ENCODE measurements at places on chromosomes 1 and 21. TPM values are rescaled to one million over a fixed set of nuclear protein-coding genes. Genes with fewer than 3 reads are reported as not detected.
A peak's percentile ranks its signal among the peaks of the same experiment; 100 is the strongest.

DNA sequence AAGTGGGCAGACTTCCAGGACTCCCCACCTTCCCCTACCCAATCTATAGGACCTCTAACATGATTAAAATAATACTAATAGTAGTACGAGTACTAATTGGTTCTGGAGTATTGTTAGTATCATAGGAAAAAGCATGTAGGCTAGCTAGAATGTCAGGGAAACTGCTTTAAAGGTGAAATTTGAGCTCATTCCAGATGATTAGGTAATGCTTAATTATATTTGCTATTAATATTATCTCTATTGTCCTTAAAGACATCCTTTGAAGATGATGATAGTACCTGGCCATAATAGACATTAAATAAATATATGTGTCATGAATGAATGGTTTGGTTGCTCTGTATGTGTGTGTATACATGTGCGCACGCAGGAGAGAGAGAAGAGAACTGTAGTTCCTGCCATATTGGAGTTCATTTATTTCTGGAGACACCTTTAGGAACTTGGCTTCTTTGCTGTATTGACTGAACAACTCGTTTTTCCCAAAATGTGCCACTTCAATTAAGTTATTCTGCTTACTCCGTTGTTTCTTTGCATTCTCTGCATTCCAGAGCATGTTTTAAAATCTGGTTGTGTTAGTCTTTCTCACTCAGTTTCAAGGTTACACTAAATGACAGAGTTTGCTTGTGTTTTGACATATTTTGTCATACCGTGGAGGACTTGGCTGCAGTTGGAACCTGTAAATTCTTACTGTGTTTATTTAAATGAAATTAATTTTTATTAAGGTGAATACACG is 117.1 kb downstream of the OSBPL9 start:
- H3K27me3 ChIP-seq: no peaks in the 10 kb centered on the region
- peaks cover 66% of the 10 kb centered on the region for H3K4me1 ChIP-seq
- no peaks in the 10 kb centered on the region for H3K36me3 ChIP-seq
- no peak overlapping the region for H3K4me3 ChIP-seq
- peak overlapping the region; percentile 67 for H3K27ac ChIP-seq

DNA sequence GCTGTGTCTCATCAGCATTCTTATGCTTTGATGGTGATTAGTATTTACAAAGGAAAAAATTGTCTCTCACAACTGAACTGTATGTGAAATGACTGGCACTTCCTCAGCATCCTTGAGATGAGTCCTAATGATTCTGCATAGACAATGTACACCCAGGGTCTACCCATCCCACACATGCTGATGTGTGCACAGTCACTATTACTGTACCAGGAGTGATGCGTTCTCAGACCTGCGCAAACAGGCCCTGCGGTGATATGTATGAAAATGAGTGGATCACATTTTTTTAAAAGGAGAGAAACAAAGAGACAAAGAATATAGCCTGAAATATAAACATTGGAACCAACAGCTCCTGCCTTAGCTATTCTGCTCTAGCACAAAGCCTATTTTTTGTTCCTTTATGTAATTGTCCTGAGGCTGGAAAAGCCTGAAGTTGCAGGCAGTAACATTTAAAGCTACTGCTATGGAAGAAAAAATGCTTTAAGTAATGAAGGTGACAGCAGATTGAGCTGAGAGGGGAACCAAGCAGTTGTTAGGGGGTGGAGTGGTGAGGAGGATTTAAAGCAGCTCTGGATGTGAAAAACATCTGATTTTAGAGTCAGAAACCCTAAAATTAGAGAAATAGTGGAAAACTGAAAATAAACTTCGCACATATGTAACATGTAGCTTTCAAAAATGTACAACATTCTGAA is 5.5 kb downstream of the RCAN1 start:
- H3K27ac ChIP-seq: peak overlapping the region; percentile 15
- no peak for DNase-seq
- no peak overlapping the region for H3K4me3 ChIP-seq
- H3K4me1 ChIP-seq: peaks cover 20% of the 10 kb centered on the region
- H3K36me3 ChIP-seq: no peaks in the 10 kb centered on the region

DNA sequence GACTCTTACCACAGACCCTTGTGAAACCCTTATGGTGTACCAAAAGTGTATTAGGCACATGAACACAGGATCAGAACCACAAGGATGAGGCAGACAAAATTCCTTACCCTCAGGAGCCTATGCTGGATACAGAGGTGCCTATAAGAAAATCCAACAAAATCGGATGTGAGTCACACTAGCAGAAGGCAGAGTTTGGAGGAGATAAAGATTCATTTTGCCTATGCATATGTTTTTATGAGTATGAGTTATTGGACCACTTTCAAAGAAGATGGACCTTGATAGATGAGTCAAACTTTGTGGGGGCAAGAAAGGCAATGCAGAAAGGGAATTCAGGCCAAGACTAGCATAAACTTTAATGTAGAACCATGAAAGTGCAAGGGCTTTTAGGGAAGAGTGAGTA is 17.0 kb downstream of the CAMK1G start:
- H3K27ac ChIP-seq: no peak overlapping the region
- no peak for DNase-seq
- H3K4me3 ChIP-seq: no peak overlapping the region
- H3K36me3 ChIP-seq: no peaks in the 10 kb centered on the region

The SLC35F3 gene
- 0.98 TPM for total RNA-seq

DNA sequence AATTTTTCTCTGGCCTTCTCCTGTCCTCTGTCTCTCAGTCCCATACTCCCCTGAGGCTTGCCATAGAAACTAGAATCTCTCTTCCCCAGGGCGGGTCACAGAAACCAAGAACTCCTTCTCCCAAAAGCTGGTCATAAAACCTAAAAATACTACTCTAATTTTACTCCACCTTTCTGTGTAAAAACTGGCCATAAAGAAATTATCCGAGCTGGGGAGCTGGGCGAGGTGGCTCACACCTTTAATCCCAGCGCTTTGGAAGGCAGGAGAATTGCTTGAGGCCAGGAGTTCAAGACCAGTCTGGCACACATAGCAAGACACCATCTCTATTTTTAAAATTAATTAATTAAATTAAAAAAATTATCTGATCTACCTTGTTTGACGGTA is 3.0 kb downstream of the ALG14 start:
- no peaks in the 10 kb centered on the region for H3K27me3 ChIP-seq
- no peak for DNase-seq
- H3K36me3 ChIP-seq: no peaks in the 10 kb centered on the region
- peaks cover 7% of the 10 kb centered on the region for H3K4me1 ChIP-seq
- H3K27ac ChIP-seq: no peak overlapping the region

The DNAJC28 gene
- 1.8 TPM for total RNA-seq

The FHAD1 gene
- 0.53 TPM for total RNA-seq

DNA sequence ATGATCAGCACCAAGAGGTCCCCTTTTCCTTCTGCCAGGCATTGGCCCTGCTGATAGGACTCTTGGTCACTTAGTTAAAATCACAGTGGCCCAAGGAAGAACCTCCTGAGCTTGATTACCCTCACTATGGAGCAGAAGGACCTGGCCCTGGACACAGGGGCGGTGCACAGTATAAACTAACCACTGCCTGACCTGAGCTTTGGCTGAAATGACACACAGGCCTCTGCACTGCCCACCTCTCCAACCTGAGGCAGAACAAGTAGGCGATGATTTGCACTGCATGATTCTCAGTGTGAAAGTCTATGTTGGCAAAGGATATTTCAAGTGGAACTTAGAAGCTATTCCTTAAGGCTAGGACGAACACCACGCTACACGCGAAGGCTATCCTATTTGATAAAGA is 48.5 kb downstream of the CAPN2 start:
- H3K27ac ChIP-seq: no peak overlapping the region
- peaks cover 6% of the 10 kb centered on the region for H3K4me1 ChIP-seq
- no peak for DNase-seq
- H3K27me3 ChIP-seq: no peaks in the 10 kb centered on the region
- no peak overlapping the region for H3K4me3 ChIP-seq

DNA sequence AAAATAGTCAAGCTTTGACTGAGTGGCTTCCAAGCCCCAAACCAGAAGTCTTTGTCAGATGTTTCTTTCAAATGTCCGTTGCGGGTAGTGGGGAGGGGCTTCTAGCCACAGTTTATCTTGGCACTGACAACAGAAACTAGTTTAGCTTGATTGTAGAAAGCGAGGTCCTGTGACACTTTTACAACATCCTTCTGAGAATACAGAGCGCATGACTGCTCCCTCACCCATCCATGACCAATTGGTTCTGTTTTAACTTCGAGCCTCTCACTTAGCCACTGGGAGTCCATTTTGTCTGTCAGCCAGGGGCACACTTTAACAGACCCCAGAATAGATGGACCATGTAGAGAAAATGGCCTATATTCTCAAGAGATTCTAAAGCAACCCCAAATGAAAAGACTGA is 199.2 kb upstream of the ST6GALNAC5 start:
- no peaks in the 10 kb centered on the region for H3K36me3 ChIP-seq
- no peaks in the 10 kb centered on the region for H3K27me3 ChIP-seq
- H3K4me3 ChIP-seq: no peak overlapping the region
- H3K27ac ChIP-seq: no peak overlapping the region
- H3K4me1 ChIP-seq: no peaks in the 10 kb centered on the region

GRCh38 chr1:3773572-3774275 is 1.2 kb downstream of the SMIM1 start:
- H3K36me3 ChIP-seq: no peaks in the 10 kb centered on the region
- H3K4me1 ChIP-seq: peaks cover 41% of the 10 kb centered on the region
- H3K27me3 ChIP-seq: no peaks in the 10 kb centered on the region
- peak overlapping the region; percentile 27 for H3K27ac ChIP-seq
- no peak for DNase-seq

DNA sequence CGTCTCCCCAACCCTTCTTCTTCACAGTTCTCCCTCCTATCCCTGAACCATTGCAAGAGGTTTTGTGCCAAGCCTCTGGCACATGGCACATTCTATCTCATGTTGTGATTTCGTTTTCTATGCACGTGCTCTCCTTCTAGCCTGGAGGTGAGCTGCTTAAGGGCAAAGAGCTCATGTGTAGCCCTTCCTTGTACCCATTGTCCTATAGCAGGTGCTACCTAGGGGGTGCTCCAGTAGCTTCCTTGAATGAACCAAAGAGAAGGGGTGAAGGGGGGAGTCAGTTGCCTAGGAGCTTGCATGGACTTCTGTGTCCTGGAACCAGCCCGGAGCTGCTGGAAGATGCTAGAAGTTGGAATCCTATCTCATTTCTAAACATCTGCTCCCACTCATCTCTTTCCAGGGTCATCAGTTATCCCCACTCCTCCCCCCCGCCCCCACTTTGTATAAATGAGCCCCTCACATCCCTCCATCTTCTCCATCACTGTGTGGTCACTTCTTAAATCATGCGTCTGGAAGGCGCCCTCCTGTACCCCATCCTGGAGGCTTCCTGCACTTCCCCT is 535 bp upstream of the DISC1 start:
- DNase-seq: no peak
- H3K36me3 ChIP-seq: no peaks in the 10 kb centered on the region
- H3K27me3 ChIP-seq: peaks cover 24% of the 10 kb centered on the region
- peak overlapping the region; percentile 81 for H3K4me3 ChIP-seq

DNA sequence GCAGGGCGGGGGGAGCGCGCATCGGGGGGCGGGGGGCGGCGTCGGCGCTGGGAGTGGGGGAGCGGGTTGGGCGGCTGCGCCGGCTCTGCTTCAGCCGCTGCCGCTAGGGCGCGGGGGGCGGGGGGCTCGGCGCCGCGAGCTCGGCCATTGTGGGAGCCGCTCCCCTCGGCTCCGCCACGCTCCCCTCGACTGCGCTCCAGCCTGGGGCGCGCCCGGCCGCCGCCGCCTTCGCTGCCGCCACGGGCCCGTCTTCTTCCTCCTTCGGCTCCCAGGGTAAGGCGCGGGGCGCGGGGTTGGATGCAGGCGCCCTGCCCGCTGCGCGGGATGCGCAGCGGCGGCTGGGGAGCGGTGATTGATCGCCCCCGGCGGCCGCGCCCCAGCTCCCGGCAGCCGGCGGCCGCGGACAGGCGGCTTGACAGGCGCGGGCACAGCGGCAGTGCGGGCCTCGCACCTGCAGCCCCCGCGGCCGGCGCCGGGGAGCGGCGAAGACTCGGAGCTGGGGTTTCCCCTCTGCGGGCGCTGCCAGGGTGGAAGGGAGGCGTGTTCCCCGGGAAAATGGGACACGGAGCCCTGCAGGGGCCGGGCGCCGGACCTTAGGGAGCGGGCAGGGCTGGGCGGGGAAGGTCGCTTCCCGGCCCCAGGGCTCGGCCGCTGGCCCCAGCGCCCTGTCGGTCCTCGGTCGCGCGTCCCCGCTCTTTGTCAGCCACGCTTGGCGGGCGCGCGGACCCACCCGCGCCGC is 55.3 kb downstream of the NDUFS5 start:
- H3K27ac ChIP-seq: no peak overlapping the region
- peaks cover 19% of the 10 kb centered on the region for H3K27me3 ChIP-seq
- peak; percentile 67 for DNase-seq

GRCh38 chr1:64133036-64133435 is 70.4 kb upstream of the UBE2U start:
- H3K27me3 ChIP-seq: no peaks in the 10 kb centered on the region
- no peaks in the 10 kb centered on the region for H3K36me3 ChIP-seq
- H3K27ac ChIP-seq: no peak overlapping the region
- no peak overlapping the region for H3K4me3 ChIP-seq
- no peak for DNase-seq

- no peak for DNase-seq
- H3K27ac ChIP-seq: no peak overlapping the region
- H3K4me3 ChIP-seq: no peak overlapping the region
- H3K4me1 ChIP-seq: no peaks in the 10 kb centered on the region
- no peaks in the 10 kb centered on the region for H3K36me3 ChIP-seq
- H3K27me3 ChIP-seq: peaks cover 98% of the 10 kb centered on the region
These were observed 4.9 kb downstream of the CAMK2N1 start for GRCh38 chr1:20480951-20481617.

DNA sequence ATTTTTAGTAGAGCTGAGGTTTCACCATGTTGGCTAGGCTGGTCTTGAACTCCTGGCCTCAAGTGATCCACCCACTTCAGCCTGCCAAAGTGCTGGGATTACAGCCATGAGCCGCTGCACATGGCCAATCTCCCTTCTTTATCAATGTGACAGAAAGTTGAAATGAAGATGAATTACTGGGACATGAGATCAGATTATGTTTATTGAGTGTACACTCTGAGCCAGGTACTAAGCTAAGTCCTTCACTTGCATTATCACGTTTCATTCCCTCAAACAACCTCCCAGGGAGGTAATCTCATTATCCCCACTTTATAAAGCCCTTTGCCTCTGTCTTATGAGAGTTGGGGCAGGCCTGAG is 6.3 kb upstream of the CHI3L2 start:
- peaks cover 11% of the 10 kb centered on the region for H3K4me1 ChIP-seq
- no peaks in the 10 kb centered on the region for H3K36me3 ChIP-seq
- no peak overlapping the region for H3K4me3 ChIP-seq
- no peak overlapping the region for H3K27ac ChIP-seq
- DNase-seq: no peak
- no peaks in the 10 kb centered on the region for H3K27me3 ChIP-seq

The SH2D2A gene
- total RNA-seq: 3.8 TPM

The BGLAP gene
- total RNA-seq: 0.67 TPM

GRCh38 chr1:208535511-208535910 is 291.3 kb upstream of the PLXNA2 start:
- DNase-seq: no peak
- H3K36me3 ChIP-seq: no peaks in the 10 kb centered on the region
- no peaks in the 10 kb centered on the region for H3K27me3 ChIP-seq

GRCh38 chr1:162060314-162060713 is 9.2 kb upstream of the NOS1AP start:
- H3K36me3 ChIP-seq: no peaks in the 10 kb centered on the region
- H3K27me3 ChIP-seq: no peaks in the 10 kb centered on the region
- no peak for DNase-seq
- H3K4me1 ChIP-seq: peaks cover 27% of the 10 kb centered on the region
- no peak overlapping the region for H3K4me3 ChIP-seq

The TEDDM1 gene
- not detected for total RNA-seq

All from cardiac muscle cell (in vitro differentiated cells and primary cell).